ENCODE measurements at places on chromosomes 13 and 19.

- no peak for DNase-seq
- peak overlapping the region; percentile 84 for H3K4me3 ChIP-seq
- peaks cover 10% of the 10 kb centered on the region for H3K4me1 ChIP-seq
- H3K27me3 ChIP-seq = peaks cover 30% of the 10 kb centered on the region
- H3K27ac ChIP-seq = no peak overlapping the region
Measured at GRCh38 chr19:41928754-41929535, 696 bp upstream of the ERFL start.

DNA sequence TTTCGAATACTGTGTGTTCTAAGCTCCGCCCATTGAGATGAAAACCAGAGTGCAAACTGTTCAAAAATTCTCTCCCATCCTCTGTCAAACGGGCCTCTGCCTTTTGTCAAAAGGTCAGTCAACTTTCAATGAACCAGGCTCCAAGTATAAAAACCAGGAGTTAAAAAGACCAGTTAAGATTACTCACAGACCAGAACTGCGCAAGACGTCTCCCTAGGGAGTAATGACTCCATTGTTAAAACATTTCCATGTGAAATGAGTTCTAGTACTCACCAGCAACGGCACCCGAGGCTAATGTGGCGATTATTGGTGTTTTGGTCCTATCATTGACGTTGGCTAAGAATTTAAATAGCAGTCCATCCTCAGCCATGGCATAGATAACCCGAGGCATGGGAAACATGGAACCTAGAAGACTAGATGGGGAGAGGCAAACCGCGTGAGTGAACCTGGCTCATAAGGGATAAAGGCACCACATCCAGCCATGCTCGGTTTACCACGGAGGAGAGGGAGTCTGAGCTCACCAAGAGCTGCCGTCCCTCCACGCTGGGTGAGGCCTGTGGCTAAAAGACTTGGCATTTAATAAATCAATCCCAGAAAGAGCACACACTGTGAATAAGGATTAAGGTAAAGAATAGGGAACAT, 73.3 kb downstream of the SLC7A1 start:
- H3K4me1 ChIP-seq = peaks cover 8% of the 10 kb centered on the region
- peaks cover 26% of the 10 kb centered on the region for H3K36me3 ChIP-seq
- no peak for DNase-seq
- H3K27me3 ChIP-seq = peaks cover 1% of the 10 kb centered on the region
- H3K27ac ChIP-seq = no peak overlapping the region
- H3K4me3 ChIP-seq = no peak overlapping the region

DNA sequence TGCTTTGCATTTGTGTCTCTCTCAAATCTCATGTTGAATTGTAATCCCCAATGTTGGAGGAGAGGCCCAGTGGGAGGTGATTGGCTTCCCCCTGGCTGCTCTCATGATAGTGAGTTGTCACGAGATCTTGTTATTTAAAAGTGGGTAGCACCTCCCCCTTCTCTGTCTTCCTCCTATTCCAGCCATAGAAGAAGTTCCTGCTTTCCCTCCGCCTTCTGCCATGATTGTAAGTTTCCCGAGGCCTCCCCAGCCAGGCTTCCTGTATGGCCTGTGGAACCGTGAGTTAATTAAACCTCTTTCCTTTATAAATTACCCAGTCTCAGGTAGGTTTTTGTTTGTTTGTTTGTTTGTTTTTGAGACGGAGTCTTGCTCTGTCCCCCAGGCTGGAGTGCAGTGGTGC, 3.8 kb downstream of the LILRA4 start:
- H3K36me3 ChIP-seq = no peaks in the 10 kb centered on the region
- peaks cover 4% of the 10 kb centered on the region for H3K4me1 ChIP-seq
- no peak overlapping the region for H3K4me3 ChIP-seq
- no peak overlapping the region for H3K27ac ChIP-seq
- peaks cover 4% of the 10 kb centered on the region for H3K27me3 ChIP-seq

DNA sequence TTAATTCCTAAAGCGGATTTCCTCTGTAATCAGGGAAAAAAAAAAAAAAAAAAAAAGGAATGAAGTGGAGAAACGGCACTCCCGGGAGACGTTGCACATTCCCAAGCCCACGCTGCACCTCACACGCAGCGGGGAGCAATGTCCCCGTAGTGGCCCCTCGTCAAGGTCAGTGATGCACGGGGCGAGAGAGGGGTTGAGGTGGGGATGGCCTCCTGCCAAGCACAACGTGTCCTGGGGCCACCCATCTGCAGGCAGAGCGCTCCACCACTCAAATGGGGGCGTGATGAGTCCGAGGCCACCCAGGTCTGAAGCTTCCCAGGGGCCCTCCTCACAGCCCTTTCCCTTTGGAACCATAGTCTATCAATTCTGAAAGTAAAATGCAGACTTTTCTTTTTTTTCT, 15.1 kb downstream of the PLK5 start:
- H3K4me3 ChIP-seq = no peak overlapping the region
- no peak for DNase-seq
- no peaks in the 10 kb centered on the region for H3K4me1 ChIP-seq

GRCh38 chr19:5338656-5339197, 1.9 kb downstream of the PTPRS start:
- H3K36me3 ChIP-seq = peaks cover 4% of the 10 kb centered on the region
- H3K4me1 ChIP-seq = peaks cover 21% of the 10 kb centered on the region
- peaks cover 23% of the 10 kb centered on the region for H3K27me3 ChIP-seq
- no peak overlapping the region for H3K27ac ChIP-seq
- DNase-seq = no peak

DNA sequence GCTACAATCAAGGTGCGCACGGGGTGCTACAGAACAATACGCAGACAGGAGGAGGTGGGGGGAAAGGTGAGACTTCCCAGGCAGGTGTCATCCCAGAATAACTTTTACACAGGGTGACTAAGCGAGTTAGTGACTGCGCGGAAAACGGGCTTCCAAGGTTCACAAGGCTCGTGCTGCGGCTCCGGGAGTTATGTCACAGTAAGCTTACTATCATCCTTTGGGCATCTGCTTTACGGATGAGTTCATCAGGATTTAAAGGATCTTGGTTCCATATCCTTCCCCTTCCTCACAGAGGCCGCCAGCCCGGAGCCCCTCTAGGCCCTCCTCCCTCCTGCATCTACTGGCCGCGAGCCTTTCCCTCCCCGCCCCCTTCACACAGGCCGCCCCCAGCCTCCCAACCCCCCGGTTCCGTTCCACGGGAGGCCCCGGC, 474 bp upstream of the IFT88 start:
- no peak for DNase-seq
- H3K36me3 ChIP-seq = peaks cover 14% of the 10 kb centered on the region
- peak overlapping the region; percentile 97 for H3K27ac ChIP-seq

GRCh38 chr13:89270736-89271135, 1599.6 kb downstream of the SLITRK5 start:
- no peak for DNase-seq
- no peak overlapping the region for H3K27ac ChIP-seq
- H3K36me3 ChIP-seq = no peaks in the 10 kb centered on the region
- H3K4me1 ChIP-seq = no peaks in the 10 kb centered on the region
- H3K27me3 ChIP-seq = no peaks in the 10 kb centered on the region

GRCh38 chr19:28042516-28042915, 1170.4 kb downstream of the UQCRFS1 start:
- peaks cover 5% of the 10 kb centered on the region for H3K36me3 ChIP-seq
- H3K27ac ChIP-seq = no peak overlapping the region
- H3K27me3 ChIP-seq = peaks cover 4% of the 10 kb centered on the region
- DNase-seq = no peak

DNA sequence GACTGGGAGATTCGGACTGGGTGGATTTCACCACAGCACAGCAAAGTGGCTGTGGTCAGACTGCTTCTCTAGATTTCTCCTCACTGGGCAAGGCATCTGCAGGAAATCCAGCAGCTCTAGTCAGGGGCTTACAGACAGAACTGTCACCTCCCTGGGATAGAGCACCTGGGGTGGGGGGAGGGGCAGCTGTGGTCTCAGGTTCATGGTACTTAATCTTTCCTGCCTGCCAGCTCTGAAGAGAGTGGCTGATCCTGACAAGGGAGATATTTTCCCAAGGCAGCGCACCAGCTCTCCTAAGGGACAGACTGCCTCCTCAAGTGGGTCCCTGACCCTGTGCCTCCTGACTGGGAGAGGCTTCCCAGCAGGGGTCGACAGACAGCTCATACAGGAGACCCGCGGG, 212.8 kb upstream of the KLF12 start:
- H3K36me3 ChIP-seq = no peaks in the 10 kb centered on the region
- no peak overlapping the region for H3K4me3 ChIP-seq
- no peaks in the 10 kb centered on the region for H3K4me1 ChIP-seq
- H3K27me3 ChIP-seq = no peaks in the 10 kb centered on the region
- no peak for DNase-seq
- H3K27ac ChIP-seq = no peak overlapping the region

DNA sequence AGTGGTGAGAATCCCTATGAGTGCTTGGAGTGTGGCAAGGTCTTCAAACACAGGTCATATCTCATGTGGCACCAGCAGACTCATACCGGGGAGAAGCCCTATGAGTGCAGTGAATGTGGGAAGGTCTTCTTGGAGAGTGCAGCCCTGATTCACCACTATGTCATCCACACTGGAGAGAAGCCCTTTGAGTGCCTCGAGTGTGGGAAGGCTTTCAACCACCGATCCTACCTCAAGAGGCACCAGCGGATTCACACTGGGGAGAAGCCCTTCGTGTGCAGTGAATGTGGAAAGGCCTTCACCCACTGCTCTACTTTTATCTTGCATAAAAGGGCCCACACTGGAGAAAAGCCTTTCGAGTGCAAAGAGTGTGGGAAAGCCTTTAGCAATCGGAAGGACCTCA, 18.7 kb upstream of the AURKC start:
- H3K4me3 ChIP-seq = no peak overlapping the region
- no peaks in the 10 kb centered on the region for H3K4me1 ChIP-seq
- H3K27ac ChIP-seq = no peak overlapping the region
- H3K36me3 ChIP-seq = peaks cover 19% of the 10 kb centered on the region
- no peaks in the 10 kb centered on the region for H3K27me3 ChIP-seq
- DNase-seq = no peak

- H3K4me3 ChIP-seq = no peak overlapping the region
- H3K27me3 ChIP-seq = peaks cover 16% of the 10 kb centered on the region
- no peaks in the 10 kb centered on the region for H3K36me3 ChIP-seq
- DNase-seq = no peak
- no peaks in the 10 kb centered on the region for H3K4me1 ChIP-seq
Measured at GRCh38 chr19:29439021-29439420, 86.8 kb upstream of the VSTM2B start.

- no peak overlapping the region for H3K4me3 ChIP-seq
- no peak overlapping the region for H3K27ac ChIP-seq
- H3K4me1 ChIP-seq = peaks cover 12% of the 10 kb centered on the region
- H3K27me3 ChIP-seq = peaks cover 7% of the 10 kb centered on the region
- DNase-seq = no peak
Measured at GRCh38 chr13:113848431-113849260, 15.2 kb downstream of the GAS6 start.

DNA sequence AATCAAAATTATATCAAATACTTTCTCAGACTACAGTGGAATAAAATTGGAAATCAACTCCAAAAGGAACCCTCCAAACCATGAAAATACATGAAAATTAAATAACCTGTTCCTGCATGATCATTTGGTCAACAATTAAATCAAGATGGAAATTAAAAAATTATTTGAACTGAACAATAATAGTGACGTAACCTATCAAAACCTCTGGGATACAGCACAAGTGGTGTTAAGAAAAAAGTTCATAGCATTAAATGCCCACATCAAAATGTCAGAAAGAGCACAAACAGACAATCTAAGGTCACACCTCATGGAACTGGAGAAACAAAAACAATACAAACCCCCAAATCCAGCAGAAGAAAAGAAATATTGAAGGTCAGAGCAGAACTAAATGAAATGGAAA, 1460.7 kb downstream of the OLFM4 start:
- no peak overlapping the region for H3K4me3 ChIP-seq
- no peaks in the 10 kb centered on the region for H3K27me3 ChIP-seq
- DNase-seq = no peak
- H3K4me1 ChIP-seq = no peaks in the 10 kb centered on the region

- DNase-seq = no peak
- H3K27ac ChIP-seq = no peak overlapping the region
- no peaks in the 10 kb centered on the region for H3K27me3 ChIP-seq
- H3K36me3 ChIP-seq = no peaks in the 10 kb centered on the region
- H3K4me3 ChIP-seq = no peak overlapping the region
- no peaks in the 10 kb centered on the region for H3K4me1 ChIP-seq
Measured at GRCh38 chr13:78121001-78121400, 202.4 kb upstream of the EDNRB start.

DNA sequence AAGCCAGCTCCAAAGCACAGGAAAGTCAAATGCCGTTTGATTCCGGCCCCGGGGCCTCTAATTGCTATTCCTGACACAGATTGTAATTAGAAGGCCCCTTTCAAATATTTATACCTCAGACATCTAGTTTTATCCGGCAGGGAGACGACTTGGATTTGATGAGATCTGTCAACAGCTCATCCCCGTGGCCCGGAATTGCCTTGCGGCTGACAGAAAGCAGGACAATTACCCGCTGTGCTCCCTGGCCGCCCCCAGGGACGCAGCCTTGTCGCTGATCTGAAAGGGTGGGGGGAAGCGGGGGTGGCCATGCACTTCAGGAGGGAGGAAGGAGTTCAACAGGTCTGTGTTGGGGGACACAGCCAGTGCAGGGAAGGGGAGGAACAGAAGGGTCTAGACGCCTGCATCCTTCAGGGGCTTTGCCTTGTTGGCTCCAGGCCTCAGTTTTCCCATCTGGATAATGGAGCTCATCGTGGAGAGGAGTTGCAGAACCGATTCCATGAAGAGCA, 1.8 kb upstream of the SHD start:
- no peak overlapping the region for H3K27ac ChIP-seq
- H3K27me3 ChIP-seq = peaks cover 10% of the 10 kb centered on the region
- no peak overlapping the region for H3K4me3 ChIP-seq
- H3K36me3 ChIP-seq = no peaks in the 10 kb centered on the region

DNA sequence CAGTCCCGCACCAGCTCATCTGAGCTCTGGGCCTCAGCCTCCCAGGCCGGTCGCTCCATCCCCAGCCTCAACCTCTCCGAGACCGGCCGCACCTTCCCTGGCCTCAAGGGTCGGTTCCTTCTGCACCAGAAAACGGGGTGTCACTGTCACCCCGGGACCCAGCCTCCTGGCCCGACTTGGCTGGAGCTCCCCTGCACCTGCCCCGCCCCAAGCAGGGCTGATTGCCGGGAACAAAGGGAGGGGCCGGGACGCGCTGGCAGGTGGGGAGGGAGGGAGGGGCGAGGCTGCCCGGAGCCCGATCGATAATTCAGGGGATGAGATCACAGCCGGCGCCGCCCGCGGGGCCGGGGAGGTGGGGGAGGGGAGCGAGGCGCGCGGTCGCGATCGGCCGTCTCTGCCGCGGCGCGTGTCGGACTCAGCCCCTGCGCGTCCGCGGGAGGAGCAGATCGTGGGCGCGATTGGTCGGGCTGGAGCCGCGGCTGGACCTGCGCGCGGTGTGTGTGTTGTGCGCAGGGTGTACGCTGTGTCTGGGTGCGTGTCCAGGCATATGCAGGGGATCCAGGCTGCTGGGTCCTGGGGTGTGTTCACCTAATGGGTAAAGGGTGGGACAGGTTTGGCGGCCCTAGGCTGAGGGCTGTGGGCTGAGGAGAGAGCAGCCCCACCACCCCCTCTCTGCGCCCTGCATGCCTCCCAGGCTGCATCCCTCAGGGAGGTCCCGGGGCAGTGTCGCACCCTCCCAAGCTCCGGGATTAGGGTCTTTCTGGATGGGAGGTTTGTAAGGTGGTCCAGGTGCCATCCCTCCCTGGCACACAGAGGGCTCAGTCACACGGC, 1.1 kb upstream of the SHC2 start:
- peak overlapping the region; percentile 83 for H3K4me3 ChIP-seq
- no peak overlapping the region for H3K27ac ChIP-seq
- no peak for DNase-seq
- H3K36me3 ChIP-seq = peaks cover 9% of the 10 kb centered on the region
- H3K27me3 ChIP-seq = peaks cover 11% of the 10 kb centered on the region

- peaks cover 9% of the 10 kb centered on the region for H3K36me3 ChIP-seq
- peak within 1 kb of the TSS; percentile 87 for H3K4me3 ChIP-seq
- DNase-seq = peak; percentile 74
- peaks cover 50% of the 10 kb centered on the region for H3K27me3 ChIP-seq
- H3K27ac ChIP-seq = peak within 1 kb of the TSS; percentile 80
Measured at GRCh38 chr19:10420444-10421239, at the start of gene PDE4A. PDE4A (plus strand) TSS chr19:10420538; CDS start chr19:10420765, 227 bp downstream.
